ENCODE measurements at places on chromosomes 12 and 14.
A peak's percentile ranks its signal among the peaks of the same experiment; 100 is the strongest.

- DNase-seq = no peak
These were observed 30.1 kb downstream of the P2RX2 start for GRCh38 chr12:132648616-132649225.

DNA sequence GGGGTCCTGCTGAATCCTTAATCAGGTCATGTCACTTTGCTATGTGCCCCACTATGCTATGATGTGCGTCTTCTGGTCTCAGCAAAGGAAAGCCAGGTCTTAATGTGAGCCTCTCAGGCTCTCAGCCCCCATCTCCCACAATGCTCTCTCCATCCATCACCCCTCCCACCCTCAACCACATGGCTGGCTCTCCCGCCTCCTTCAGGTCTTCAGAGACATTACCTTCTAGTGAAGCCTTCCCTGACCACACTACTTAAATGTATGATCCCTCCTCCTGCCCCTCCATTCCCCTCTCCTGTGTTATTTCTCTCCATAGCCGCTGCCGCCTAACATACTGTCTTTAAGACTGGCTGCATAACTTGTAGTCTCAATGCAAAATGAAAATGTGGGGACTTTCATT is 50.5 kb downstream of the KRT80 start:
- DNase-seq = no peak

DNA sequence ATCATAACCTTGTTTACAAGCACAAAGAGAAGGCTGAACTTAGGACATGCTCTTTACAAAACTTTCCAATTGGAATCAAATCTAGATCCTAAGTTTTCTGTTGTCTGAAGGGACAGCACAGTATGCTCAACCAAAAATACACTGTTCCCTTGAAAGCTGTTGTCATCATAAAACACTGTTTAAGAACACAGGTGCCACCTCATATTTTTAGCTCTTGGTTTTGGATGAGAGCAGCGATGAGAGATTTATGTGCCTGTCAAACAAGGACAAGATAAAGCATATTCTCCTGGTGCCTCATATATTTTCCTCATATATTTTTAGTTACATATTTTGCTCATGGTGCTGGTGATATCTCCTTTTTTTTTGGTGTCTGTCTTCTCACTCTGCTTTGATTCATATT is 788.4 kb downstream of the AACS start:
- no peak for DNase-seq

DNA sequence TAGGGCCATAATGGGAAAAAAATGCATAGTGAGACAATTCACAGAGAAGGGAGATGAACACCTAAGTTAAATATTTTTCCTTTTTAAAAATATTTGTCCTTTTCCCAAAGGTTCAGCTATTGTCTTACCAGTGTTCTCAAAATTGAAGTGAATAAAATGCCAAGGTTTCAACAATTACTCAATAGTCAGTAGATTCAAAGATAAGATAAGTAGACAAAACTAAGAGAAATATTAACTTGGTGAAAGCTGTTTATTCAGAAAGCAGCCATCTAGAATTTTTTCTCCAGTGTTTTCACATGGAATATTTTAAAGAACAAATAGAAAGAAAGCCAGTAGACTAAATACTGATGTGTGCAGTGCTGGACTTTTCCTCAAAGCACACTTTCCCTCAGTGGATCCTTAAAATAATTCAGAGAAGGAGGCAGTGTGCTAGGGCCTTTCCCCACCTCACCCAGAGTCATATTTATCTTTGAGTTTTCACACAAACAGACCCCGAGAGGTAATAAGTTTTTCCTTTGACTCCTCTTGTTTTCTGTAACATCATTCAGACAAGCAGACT is 144.5 kb upstream of the PLEKHG7 start:
- DNase-seq = no peak

DNA sequence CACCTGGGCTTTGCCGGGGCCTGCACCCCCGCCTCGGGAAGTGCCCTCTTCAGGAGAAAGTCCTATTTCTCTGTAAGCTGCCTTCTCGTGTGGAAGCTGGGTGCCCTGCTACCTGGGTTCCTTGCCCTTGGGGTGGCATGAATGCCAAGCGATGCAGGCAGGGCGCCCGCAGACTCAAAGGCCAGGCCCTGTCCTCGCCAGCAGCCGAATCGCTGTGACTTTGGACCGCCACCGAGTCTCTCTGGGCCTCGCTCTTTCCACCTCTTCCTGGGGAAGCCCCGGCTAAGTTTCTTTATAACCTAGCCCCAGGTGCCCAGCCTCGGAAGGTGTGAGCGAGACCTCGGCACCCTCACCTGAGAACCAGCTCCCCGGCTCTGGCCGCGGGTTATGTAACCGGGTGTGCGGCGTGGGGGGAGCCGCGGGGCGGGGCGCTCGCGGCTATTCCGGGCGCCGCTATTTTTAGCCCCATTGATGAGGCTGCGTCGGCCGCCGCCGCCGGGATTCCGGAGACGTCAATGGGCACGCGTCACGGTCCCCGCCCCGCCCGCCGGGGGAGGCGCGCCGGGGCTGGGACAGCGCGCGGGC is 14.6 kb upstream of the NR4A1 start:
- DNase-seq = peak; percentile 95

DNA sequence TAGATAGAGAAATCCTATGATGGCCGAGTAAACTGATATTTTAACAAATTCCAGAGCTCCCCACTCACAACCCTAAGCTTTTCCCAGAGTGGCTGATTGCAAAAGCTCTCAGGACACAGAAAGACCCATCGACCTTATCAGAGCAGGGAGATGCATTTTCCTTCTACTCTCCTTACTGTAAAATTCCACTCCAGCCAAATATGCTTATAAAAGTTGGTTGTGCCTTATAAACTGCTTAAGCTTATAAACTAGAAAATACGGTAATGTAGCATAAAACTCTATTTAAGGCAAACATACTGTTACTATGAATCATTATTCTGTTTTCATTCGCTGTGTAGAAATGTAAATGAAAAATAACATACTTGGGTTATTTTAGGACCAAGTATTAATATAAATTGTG is 41.6 kb upstream of the TRHDE start:
- DNase-seq = no peak

- DNase-seq = peak; percentile 28
These were observed 567 bp downstream of the FUT8 start for GRCh38 chr14:65412856-65413738.

GRCh38 chr14:84579292-84579691 is 950.7 kb upstream of the FLRT2 start:
- DNase-seq = no peak

GRCh38 chr12:5499566-5500330 is 67.8 kb downstream of the NTF3 start:
- DNase-seq = no peak

GRCh38 chr12:103085541-103085940 is 128.1 kb downstream of the ASCL1 start:
- DNase-seq = no peak

- DNase-seq = no peak
These were observed 11.1 kb upstream of the GPR132 start for GRCh38 chr14:105076296-105076804.

- no peak for DNase-seq
These were observed 17.1 kb downstream of the SMCO2 start for GRCh38 chr12:27463511-27464219.

DNA sequence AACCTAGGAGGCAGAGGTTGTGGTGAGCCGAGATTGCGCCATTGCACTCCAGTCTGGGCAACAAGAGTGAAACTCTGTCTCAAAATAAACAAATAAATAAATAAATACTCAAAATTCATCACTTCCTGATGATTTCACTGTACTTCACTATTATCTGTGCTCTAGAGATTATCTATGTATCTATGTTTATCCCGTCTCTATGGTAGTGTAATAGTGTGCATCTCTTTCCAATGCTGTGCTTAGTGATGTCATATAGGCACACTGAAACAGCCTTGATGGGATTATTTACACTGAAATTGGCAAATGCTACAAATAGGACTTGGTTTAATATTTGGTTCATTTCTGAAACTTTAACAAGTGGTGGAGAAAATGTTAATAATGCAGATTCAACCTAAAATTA is 6.5 kb downstream of the CAPS2 start:
- no peak for DNase-seq

- no peak for DNase-seq
These were observed 21.8 kb downstream of the FAM234B start for GRCh38 chr12:13066014-13066413.

DNA sequence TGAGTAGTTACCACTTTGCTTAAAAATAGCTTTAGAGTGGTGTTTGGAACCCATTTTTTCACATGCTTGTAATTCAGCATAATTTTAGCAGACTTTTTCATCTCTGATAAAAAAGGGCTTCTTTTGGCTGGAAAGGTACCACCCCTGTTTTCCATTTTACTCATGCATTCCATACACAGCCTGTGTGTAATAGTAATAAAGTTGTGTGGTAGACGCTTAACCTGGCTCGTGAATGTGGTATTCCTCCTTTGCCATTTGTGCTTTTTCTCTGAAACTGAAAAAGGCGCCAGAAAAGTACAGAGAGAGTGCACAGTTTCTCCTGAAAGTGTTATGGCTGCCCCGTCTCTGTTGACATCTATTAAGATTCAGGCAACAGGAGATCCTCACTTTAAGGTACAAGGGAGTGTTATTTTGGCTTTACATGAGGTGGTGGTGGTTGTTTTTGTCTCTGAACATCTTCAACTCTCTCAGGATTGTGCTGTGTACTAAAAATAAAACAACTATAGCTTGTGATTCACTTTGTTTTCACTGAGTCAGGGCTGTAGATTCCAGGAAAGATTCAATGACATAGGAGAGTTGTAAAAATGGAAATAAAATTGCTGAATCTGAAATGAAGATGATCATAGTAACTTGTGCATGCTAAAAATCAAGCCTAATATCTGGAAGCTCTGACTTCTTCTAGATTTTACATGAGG is 45.6 kb upstream of the MIS18BP1 start:
- no peak for DNase-seq

GRCh38 chr12:93102744-93103143 is 173.6 kb upstream of the EEA1 start:
- DNase-seq = no peak

DNA sequence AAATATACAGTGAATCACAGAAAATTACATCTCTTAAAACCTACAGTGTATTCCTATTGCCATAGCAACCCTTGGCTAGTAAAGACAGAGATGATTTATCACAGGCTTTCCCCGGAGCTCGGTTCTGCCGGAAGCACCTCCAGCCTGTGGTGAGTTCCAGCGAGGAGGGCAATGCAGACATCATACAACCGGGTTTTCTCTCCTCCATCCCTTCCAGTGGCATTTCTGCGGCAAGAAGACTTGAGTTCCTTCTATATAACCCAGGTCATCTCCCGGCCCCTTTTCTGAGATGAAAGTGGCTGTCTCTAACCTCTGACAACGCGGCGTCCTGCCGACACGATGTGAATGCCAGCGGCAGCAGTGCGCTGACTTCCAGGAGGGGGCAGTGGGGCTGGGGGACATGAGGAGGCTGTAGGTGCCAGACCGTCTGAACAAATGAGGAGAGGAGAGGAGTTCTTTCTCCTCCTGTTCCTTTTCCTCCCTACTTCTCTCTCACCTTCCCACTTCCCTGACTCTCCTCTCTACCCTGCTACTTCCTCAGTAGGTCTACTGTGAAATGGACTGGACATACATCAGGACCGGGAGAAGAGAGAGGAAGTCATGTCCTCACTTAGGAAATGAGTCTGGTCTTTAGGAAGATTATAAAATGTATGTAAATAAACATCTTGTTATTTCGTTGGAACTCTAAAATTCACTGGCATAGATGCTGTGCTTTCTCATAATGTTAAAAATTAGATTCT is 68.6 kb upstream of the MAX start:
- DNase-seq = peak; percentile 56

GRCh38 chr12:132302466-132303358 is 26.7 kb downstream of the GALNT9 start:
- no peak for DNase-seq

DNA sequence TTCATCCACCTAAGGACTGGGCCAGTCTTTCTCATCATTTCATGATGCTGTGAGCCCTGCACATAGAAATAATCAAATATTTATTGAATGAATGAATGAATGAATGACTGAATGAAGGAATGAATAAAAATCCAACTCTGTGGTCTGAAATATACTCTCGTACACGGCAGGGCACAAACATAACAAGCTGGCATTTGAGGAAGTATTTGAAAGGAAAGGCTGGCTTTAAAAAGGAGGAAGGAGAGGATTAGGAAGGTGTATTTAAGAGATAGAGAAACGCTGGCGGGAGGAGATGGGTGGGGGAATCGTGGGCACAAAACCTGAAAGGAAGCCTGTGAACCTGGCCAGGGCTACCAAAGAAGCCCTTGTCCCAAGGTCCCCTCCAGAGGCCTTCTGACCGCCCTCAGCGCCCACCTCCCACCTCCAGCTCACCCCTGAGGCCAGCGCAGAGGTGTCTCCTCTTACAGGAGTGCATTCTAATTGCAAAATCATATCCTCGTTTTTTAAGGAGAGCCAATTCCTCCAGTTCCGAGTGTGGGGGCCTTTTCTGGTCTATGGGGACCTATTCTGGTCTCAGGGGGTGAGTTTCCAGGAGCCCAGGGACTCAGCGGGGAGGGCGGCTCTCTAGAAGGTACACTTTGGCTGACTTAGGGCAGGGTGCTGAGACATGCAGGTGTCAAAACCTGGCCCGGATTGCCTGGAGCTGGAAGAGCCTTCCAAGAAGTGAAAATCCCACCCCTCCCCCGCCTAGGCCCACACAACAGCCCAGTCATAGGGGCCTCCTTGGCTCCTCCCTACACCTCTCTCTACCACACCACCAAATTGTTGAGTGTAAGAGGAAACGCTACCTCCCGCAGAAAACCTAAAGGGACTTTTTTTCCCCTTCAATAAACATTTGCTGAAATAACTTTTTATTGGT is 8.7 kb upstream of the JDP2 start:
- DNase-seq = peak; percentile 22

DNA sequence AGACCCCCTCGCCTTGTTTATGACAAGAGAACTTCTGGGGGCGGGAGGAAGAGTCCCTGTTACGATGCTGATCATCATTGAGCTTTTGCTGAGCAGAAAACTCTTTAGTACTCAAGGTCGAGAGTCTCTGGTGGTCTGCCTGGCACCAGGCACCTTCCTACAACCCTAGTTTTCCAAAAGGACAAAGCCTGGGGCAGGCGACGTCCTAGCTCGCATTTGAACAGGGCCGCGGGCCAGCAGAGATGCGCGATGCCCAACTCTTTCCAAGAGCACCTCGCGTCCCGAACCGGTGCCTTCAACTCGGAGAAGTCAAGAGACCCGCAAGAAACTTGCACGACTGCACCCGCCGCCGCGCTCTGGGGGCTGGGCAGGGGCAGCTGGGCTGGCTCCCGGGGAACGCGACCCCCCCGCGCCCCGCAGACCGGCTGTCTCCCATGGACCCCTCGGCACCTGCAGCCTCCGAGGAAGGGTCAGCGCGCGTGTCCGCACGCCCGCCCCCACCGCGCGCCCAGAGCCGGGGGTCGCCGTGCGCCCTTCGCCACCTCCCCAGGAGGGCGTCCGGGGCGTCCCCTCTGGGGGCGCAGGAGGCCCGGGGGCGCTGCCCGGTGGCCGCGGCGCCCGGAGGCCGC is 377 bp upstream of the BCL7A start:
- DNase-seq = no peak

DNA sequence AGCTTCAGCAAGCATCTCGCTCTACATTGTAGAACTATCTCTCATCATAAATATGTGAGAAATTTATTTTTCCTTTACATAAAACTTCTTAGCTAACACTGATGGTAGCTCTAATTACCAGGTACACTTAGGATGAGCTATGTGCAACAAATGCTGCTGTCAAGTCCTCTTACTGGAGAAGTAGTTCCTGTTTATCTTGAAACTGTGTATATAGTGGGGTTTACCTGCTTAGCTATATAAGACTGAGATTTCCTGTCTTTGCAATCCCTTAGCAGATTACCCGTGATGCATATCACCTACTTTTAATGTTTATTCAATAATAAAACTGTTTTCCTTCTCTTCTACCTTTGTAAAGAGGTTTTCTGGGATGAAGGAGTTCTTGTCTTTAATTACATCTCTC is 98.0 kb upstream of the USP15 start:
- no peak for DNase-seq

- DNase-seq = no peak
These were observed 884 bp downstream of the CAPRIN2 start for GRCh38 chr12:30753751-30754382.

Measured in CD4-positive, alpha-beta T cell treated with Interleukin-17A for 1 hour (primary cell).